ENCODE measurements at places on chromosomes 16 and 17.

DNA sequence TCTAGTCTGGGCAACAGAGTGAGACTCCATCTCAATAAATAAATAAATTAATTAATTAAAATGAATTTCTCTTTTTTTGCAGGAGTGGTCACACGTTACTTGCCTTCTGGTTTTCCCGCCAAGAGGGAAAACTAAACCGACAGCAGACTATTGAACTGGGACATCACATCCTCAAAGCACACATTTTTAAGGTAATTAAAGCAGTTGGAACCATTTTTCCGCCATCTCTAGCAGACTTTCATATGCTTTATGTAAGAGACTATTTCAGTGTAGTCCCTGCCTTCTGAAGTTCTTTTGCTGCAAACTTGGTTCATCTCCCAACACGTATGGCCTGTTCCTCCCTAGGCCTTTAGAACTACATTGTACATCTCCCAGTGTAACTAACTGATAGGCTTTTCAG is 66.5 kb downstream of the CYB561 start:
- DNase-seq, result no peak

DNA sequence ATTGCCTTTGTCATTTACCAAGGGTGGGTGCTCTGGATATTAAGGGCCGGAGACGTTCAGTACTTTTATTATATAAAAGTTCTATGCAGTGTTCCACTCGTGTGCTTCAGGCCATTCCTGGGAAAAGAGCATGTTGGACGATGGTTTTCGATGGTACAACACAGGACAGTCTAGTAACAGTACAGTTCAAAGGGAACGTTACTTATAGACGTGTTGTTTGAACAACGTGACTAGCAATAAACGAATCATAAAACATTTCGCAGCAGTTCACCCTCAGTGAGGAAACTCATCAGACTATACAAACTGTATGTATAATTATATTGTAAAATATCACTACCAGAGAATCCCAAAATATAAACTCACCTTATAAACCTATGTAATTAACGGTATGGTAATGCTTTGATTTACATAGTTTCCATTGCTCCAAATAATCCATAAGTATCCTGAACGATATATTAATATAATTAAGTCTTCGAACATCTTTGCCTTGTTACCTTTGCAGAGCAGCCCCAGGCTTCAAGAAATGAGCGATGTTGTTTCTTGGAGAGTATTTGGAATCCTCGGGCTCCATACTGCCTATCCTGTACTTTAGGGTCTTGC is 589 bp downstream of the NMT1 start:
- DNase-seq, result no peak

DNA sequence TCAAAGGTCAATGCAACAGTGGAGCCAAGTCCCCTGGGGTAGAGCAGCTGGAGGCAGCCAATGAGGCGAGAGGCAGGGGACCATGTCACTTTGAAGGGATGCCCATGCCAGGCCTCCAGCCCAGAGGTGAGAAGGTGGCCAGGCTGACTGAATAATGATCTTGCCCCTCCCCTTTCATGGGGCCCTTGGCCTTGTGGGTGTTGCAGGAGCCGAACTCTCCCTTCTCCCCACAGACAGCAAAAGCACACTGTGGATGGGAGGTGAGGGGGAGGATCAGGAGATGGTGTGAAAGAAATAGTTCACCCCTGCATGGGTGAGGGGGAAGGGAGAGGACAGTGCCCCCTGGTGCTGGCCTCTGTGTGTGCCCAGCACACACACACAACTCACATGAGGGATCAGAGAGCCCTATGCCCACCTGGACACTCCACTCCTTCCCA is 15.8 kb upstream of the TBX21 start:
- DNase-seq, result no peak

DNA sequence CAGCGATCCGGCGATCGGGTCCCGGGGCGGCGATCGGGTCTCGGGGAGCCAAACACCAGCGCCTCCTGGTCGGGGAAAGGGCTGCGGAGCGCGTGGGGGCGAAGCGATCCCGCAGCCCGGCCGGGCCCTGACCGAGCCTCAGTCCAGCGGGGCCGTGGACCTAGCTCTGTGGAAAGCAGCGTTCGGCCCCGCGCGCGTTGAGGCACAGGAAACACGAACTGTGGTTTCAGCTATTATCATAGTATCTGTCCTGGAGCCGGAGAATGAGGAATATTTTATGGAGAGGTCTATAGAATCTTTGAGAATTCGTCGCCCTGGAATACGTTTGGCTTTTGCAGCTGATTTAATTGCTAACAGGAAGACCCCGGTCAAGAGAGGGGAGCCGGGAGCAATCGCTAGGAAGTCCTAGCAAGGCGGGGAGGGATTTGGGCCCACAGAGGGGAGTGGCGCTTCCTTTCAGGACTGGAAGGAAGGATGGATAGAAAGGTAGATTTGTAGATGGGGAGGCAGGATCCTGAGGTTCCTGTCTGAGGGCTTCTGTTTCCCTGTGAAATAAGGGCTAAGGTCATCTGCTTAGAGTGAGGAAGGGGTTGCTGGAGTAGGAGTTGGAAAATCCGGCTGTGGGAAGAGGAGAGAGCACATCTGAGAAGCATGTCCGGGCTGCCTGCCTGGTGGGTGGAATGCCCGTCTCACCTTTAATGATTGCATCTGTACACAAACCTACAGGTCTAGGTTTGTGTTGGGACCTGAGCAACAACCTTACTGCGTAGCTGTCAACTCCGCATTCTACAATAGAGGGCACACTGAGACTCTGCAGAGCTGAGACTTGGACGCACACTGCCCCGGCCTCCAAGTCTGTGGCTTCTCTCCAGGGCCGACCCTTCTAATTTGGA is 770 bp downstream of the CCNF start:
- DNase-seq, result no peak

GRCh38 chr16:21103941-21104860 is 46.4 kb downstream of the DNAH3 start:
- no peak for DNase-seq

- DNase-seq, result no peak
Measured at GRCh38 chr16:86052926-86053325, 154.0 kb downstream of the IRF8 start.

DNA sequence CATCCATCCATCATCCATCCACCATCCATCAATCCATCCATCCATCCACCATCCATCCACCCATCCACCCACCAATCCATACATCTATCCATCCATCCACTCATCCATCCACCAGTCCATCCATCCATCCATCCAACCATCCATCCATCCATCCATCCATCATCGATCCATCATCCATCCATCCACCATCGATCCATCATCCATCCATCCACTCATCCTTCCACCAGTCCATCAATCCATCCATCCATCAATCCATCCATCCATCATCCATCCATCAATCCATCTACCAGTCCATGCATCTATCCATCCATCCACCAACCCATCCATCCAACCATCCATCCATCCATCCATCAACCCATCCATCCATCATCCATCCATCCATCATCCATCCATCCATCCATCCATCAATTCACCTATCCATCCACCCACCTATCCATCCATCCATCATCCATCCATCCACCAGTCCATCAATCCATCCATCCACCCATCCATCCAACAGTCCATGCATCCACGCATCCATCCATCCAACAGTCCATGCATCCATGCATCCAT is 39.3 kb upstream of the SSTR5 start:
- DNase-seq, result no peak

DNA sequence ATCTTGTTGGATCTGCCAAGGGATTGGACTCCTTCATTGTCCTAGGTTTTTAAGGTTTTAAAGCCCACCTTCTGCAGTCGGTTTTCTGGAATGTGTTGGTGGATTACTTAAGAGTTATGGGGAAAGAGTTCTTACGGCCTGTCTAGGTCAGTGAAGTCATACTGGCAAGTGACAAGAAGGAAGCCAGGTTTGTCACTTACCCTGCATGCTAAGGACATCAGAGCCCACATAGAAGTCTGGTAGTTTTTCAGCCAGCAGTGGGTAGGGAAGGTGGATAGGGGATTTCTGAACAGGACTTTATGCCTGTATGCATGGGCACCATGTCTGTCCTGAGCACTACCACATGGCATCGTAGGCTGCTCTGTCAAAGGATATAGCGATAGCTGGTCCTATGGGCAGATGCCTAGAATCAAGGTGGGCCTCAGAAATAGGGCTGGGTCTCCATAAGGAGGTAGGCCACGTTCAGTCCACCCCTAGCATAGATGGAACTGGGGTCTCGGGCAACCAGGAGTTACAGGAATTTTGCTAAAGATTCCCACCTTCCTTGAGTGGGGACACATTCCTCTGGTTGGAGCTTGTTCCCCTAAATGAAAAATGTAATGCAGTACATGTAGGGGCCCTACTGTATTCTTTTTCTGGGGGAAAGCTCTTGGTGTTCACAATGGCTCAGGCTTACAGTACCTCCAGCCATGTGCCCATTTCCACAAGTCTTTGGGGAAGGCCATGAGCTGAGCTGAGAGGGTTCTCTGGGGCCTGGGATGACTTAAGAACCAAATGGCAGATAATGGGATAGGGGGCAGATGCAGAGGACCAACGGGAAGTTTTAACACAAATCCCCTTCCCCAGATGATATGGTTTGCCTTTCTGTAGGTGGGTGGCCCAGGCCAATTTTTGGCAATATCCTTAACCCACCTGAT is 27.5 kb downstream of the TRPV2 start:
- no peak for DNase-seq

GRCh38 chr17:46979147-46979863 is at the start of gene RPRML:
Gene RPRML, minus strand, starts transcription at chr17:46979253. Its CDS starts 246 bp downstream, at chr17:46979007.
- no peak for DNase-seq

- DNase-seq, result no peak
Measured at GRCh38 chr16:81746566-81746965, 32.5 kb upstream of the PLCG2 start.

- DNase-seq, result no peak
Measured at GRCh38 chr17:63544467-63545301, 5.6 kb upstream of the DCAF7 start.

GRCh38 chr16:11076259-11077018 is 132.1 kb downstream of the CLEC16A start:
- DNase-seq, result no peak

DNA sequence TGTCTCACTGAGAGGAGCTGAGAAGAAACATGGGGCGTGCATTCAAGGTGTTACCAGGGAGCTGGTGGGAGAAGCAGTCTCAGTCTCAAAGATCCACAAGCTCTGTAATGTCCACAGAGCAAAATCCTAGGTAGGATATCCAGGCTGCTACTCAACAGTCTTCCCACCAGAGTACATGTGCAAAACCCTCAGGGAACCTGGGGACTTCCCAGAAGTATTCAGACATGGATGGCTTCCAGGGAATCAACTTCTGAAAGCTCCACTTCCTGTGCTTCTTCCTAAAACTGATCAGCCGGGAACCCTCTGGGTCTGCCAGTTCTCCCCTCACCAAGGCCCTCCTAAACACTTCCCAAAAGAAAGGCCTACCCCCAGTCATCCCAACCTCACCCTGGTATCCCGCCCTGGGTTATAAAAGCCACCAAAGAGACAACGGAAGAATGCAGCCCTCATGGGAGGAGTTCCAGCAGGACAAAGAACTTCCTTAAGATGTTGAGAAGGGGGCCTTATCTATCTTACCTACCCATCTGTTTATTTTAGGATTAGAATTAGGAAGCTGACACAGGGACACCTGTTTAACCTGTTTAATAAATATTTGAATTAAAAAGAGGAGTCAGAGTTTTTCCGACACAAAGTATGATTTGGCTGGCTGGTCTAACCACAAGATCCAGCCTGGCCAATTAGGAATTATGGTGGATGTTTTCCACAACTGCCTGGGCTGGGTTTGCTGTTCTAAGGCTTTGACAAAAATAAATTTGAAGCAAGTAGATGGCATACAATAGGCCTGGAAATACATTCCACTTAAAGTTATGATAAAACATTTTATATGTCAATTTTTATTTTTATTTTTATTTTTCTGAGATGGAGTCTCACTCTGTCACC is 37.0 kb downstream of the CUEDC1 start:
- DNase-seq, result no peak

GRCh38 chr16:26709754-26710153 is 357.0 kb upstream of the C16orf82 start:
- DNase-seq, result no peak

DNA sequence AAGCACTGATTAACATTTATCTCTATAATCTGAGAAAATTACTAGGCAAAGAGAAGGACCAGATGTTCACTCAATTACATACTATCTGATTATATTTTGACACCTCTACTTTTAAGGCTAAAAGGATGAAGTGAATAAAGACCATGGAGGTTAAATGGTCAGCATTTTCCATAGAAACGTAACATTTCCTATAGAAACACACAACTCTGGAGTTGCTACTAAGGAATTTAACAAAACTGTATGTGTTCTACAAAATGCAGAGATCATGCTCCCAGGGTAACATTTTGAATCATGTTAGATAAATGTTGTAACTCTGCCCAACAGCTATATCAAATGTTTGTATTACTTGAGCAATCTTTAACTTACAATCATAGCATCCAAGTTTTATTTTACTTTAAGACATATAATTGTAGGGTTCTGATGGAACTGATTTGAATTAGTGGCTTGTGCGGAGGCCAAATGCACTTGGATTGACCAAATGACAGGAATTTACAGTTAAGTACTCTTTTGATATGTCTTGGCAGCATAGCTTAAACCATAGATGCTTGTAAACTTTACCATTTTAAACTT is 97.7 kb downstream of the RPGRIP1L start:
- DNase-seq, result no peak

- no peak for DNase-seq
Measured at GRCh38 chr17:67649891-67650290, 67.8 kb upstream of the NOL11 start.

DNA sequence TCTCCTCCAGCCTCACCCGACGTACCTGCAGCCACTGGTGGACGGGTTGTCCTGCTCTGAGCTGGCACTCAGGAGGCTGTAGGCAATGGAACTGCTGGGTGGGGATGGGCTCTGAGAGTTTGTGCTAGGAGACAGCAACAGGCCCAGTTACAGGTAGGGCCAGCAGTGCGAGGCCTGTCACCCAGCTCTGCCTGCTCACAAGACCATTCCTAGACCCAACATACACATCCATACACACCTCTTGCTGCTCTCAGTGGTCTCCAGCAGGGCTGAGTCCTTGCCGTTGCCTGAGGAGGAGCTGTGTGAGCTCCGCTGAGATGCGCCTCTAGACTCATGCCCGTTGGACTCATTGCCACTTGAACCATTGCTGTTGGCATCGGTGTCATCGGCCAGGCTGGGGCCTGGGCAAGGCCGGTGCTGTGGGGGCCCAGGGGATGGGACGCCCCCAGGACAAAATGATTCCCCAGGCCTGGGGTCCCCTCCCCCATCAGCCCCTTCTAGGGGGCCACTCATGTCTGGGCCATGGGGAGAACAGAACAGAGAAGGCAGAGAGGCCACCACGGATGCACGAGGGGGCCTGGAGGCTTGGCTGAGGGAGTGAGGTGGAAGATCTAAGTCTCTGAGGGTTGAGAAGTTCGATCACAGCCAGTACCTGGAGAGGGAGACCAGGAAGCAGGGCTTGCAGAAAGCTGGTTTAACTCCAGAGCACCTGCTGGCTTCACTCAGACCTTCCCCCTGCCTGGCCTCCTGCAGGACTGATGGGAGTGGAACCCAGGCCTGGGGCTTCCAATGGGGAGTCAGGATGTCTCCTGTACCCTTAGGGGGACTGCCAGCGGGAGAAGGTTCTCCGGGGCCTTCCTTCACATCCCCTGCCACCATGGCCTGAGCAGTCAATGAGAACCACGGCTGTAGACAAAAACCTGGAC is 1.7 kb downstream of the PER1 start:
- no peak for DNase-seq

GRCh38 chr17:45958994-45959665 is 39.9 kb upstream of the STH start:
- DNase-seq, result no peak

GRCh38 chr16:75477680-75478473 is 13.4 kb upstream of the TMEM170A start:
- no peak for DNase-seq

GRCh38 chr16:1101133-1101532 is 5.1 kb upstream of the C1QTNF8 start:
- DNase-seq, result no peak
